ENCODE measurements at places on chromosomes 16 and 17. TPM values are rescaled to one million over a fixed set of nuclear protein-coding genes. Genes with fewer than 3 reads are reported as not detected.

BICDL2 gene
- polyA plus RNA-seq, result 3.5 TPM

GPR142 gene
- 0.17 TPM for polyA plus RNA-seq

CD19 gene
- 3.6 TPM for polyA plus RNA-seq

DNA sequence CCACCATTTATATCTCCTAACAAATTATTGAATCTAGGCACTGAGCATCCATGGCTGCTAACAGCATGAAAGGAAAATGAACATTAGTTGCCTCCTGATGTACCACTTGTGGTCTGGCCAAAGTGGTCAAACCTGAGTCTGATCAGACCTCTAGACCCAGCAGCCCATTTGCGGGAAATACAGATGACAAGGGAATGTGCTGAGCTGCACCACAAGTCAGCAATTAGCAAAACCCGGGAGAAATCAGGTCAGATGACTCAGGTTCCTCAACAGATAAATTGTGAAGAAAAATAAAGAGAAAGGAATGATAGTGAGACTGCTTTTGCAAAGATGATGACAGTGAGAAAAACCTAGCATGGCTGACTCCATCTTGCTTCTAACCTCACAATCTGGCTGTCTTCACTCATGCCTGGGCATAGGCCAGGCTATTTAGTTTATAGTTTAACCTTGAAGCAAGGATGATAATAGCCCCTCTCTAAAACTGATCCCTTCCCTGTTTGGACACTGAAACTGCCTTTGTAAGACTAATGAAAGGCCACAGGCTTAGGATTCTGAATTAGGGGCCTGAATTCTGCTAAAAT, 142.7 kb upstream of the ASIC2 start:
- no peak for DNase-seq

GRCh38 chr16:54436346-54436745, 149.8 kb upstream of the IRX3 start:
- no peak for DNase-seq

- no peak for DNase-seq
Observed at GRCh38 chr16:50568187-50568815, 20.1 kb downstream of the NKD1 start.

ITGAD gene
- polyA plus RNA-seq, result 0.12 TPM

All from right renal pelvis (tissue), 4 donors.